ENCODE measurements at places on chromosomes 4 and X. TPM values are rescaled to one million over a fixed set of nuclear protein-coding genes. Genes with fewer than 3 reads are reported as not detected.

Gene JCHAIN
- not detected for total RNA-seq

Gene TKTL2
- total RNA-seq = not detected

DNA sequence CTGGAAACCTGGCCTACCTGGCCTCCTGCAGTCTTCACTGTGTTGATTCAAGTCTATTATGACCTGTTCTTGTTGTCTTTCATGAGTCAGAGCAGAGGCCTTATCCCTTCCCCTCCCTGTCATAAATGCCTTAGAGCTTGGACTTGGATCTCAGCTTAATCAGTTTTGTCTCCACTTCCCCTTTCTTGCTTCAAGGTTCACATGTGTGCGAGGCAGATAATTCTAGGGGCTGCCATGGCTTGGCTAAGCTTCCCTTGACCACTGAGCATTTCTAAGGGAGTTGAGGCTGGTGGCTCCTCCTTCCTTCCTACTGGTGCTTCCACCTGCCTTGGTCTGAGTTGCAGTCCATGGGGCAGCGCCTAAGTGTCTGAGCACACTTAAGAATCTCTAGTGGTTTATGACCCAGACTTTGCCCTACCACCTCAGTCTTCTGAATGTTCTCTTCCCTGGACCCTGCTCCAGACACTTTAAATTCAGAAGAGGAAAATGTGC, 1.7 kb upstream of the HEPH start:
- DNase-seq = no peak

- DNase-seq = no peak
Observed at GRCh38 chrX:50629774-50630173, 159.1 kb upstream of the DGKK start.

DNA sequence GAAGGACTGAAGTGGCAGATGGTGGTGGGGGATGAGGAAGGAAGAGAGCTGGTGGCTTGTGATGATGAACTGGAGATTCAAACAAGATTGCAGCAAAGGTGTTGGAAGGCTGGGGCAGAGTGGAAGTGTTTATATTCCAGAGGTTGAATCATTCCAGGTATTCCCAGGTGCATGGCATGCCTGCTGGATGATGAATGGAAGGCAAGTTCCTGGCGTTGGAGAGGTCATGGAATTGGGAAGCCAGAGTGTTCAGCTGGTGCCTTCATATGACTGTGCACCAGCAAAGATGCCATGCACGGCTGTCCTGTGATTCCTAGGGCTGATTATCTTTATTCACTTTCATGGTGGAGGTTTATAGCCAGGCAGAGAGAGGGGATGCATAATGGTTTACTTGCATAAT, 135.8 kb upstream of the PUDP start:
- no peak for DNase-seq

Gene CORIN
- total RNA-seq = 0.05 TPM

DNA sequence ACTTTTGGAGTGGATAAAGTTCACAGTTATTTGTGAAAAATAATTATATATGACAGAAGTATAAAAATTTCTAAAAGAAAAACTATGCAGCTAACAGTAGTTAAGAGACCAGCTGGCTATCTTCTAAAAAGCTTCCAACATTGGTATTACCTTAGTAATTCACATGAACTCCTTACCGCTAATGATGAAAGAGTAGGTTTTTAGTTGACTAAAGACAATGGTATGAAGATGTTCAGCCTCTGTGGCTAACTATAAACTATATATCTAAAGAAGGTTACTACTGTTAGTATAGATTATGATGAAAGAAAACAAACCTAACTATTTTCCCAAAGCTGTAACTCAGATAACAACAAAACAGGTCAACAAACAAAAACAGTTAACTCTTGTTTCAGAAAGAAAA, 10.4 kb downstream of the CCNI start:
- DNase-seq = no peak

Gene CXorf51B
- total RNA-seq = not detected

Gene CHRDL1
- not detected for total RNA-seq

DNA sequence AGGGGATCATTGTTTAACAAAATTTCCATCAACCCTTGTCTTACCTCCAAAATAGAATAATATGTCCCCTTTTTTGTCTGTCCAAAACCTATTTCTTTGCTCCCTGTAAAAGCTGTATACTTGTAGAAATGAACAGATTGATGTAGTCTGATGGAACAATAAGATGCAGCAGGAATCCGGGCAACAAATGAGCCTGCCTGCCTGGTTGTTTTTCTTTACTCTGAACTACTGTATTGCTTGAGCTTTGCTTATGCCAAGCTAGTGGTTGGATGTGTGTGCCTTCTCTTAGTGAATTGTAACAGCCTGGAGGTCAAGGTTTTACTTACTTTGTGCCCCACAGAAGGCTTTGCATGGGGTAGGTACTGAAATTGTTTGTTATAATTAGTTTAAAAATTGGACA, 116.2 kb upstream of the TLL1 start:
- DNase-seq = no peak

Gene CITED1
- total RNA-seq = 0.43 TPM

DNA sequence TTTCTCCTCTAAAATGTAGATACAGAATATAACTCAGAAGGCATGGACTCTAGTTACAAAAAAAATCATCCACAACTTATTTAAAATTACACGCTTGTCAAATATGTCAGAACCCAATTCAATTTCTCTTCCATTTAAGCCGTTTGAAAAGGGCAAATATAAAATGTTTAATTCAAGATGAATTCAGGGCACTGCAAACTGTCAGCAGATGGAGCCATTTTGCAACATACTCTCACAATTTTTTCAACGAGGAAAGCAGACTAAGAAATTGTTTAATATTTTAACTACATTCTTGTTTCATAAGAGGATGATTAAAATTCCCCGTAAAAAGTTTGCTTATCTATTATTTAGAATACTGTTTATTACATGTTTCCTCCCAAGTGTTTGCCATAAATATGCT, 321.3 kb upstream of the CPXCR1 start:
- DNase-seq = no peak

Gene SLC9B1
- total RNA-seq = 1.4 TPM

DNA sequence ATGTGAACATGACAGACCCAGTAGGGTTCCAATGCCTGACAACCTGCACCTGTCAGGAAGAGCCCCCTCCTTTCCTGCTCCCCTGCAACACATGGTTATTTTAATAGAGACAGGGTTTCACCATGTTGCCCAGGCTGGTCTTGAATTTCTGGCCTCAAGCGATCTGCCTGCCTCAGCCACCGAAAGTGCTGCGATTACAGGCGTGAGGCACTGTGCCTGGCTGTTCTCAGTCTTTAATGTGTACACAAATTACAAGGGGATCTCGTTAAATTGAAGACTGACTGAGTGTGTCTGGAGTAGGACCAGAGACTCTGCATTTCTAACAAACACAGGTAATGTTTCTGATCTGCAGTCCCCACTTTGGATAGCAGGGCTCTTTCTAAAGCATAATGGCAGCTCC, 55.4 kb downstream of the NPNT start:
- DNase-seq = no peak

Measured in activated naive CD4-positive, alpha-beta T cell treated with anti-CD3 and anti-CD28 coated beads, Interleukin-2, amount 50 U/mL, for 72 hours (primary cell).